ENCODE measurements at places on chromosomes 11 and 22.

DNA sequence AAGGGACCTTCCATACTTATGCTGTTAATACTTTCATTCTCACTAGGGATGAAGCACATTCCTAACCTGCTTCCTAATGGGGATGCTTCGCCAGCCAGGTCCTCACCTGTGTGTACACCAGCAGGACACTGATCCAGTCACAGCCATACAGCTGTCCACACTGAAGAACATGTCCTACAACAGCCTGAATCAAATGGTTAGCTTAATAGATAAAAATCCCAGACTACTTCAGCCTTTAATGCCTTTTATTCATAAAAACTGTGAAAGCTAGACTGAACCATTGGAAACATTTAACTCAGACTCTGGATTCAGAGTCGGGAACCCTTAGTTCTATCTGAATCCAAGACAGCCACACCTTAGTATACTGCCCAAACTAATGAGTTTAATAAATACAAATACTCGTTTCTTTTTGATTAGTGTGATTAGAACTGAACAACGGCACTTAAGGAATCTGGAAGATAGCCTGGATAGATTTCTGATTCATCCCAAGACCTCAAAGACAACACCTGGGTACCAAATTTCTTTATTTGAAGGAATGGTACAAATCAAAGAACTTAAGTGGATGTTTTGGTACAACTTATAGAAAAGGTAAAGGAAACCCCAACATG is 3.3 kb downstream of the FTH1 start:
- no peak for DNase-seq

DNA sequence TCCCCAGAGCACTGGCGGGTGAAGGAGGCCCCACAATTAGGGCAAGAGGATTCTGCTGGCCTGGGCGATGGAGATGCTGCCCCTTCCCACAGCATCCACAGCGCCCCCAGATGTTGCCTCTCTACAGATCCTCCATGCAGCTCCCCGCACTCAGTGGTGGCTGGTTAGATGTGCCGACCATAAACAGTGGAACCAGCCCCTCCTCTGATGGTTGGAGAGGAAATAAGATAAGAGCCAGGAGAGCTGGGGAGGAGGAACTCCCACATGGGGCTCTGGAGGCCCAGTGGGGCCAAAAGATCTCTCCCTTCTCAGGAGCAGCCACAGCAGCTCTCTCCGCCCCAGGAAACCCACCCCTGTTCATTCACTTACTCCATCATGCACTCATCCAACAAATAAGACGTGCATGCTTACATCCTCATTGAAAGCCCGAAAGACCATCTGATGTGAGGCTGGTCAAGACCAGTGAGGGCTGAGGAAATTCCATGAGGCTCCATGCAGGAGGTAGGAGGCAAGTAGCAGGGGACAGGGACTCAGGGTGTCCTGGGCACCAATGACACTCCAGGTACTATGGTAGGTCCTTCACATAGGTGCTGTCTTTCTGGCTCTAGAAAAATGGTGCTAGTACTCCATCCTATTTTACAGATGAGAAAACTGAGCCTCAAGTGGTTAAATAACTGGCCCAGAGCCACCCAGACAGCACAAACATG is 1.5 kb downstream of the PTGDR2 start:
- DNase-seq = no peak

DNA sequence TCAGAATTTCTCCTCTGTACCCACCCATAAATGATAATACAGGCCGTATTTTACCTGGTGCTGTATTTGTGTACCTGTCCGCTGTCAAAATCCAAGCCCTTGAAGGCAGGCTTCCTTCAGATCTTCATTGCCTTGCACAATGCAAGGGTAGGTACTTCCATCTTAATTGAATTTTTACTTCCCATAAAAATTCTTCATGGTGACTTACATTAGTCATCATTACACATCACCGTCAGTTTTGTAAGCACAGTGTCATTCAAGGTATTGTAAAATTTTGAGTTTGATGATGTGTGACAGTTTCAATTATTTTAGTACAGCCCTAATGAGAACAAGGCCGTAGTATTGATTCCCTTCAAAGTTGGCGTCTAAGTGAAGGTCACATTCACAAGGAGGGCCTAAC is 770 bp upstream of the TSG101 start:
- no peak for DNase-seq

DNA sequence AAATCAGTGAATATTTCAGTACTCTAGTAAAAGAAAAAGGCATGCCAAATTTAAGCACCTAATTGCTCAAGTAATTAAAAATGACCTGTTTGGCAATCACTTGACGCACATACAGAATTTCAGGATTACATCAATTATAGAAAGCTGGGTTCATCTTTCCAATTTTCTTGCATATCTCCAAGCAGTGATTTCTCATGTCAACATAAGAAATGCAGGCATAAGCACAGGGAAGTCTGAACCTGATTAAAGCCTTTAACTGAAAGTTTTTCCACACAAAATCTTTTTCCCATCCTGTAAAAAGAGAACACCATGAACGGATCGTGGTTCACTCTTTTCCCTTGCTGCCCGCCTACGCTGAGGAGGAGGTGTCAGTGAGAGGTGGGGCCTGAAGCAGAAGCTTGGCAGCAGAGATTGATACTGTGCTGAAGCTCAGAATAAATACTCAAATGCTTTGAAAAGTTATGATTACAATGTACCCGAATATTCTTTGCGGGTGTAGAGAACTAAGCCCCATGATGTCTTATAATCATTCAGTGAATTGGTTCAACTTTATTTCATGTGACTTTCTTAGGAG is 704.1 kb upstream of the CCDC90B start:
- no peak for DNase-seq

DNA sequence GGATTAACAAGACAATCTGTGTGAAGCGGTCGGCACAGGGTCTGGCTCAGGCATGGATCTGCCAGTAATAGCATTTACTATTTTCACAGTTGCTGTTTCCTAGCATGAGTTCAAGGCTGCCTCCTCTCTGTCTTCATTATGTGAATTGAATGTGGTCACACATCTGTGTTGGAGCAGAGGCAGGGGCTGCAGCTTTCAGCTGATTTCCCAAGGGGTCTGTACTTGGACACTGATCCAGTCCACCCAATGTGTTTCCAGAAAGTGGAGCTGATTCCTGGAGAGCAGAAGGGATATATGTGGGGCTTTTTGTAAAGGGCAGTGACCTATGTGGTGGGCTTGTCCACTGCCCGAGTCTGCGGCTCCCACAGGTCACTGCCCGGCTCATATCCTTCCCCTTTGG is 3.5 kb upstream of the CELSR1 start:
- no peak for DNase-seq

DNA sequence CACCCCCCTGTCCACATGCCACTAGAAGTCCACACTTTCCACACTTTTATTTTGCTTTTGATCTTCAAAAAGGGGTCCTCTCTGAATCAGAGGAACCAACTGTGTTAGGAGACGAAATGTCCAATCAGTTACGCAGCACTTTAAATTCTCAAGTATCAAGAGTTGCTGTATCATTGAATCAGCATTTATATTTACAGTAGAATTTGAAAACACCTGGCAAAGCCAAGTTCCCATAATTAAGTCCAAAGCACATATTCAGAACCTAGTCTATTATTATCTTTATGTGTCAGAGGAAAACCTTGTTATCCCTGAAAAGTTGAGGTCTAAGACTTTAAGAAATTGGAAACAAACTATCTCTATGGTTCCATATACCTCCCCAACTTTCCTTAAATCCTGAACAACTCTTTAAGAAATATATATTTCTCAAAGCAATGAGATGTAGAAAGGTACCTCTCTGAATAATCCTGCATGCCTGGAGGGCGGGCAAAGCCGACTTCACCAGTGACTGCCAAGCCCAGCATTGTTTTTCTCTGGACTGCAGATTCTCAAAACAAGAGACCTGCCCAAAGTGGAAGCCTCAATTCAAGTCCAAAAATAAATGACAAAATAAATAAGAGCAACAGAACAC is 75.9 kb upstream of the ARFGAP3 start:
- no peak for DNase-seq

GRCh38 chr11:128551611-128552335 is 35.6 kb downstream of the ETS1 start:
- no peak for DNase-seq

DNA sequence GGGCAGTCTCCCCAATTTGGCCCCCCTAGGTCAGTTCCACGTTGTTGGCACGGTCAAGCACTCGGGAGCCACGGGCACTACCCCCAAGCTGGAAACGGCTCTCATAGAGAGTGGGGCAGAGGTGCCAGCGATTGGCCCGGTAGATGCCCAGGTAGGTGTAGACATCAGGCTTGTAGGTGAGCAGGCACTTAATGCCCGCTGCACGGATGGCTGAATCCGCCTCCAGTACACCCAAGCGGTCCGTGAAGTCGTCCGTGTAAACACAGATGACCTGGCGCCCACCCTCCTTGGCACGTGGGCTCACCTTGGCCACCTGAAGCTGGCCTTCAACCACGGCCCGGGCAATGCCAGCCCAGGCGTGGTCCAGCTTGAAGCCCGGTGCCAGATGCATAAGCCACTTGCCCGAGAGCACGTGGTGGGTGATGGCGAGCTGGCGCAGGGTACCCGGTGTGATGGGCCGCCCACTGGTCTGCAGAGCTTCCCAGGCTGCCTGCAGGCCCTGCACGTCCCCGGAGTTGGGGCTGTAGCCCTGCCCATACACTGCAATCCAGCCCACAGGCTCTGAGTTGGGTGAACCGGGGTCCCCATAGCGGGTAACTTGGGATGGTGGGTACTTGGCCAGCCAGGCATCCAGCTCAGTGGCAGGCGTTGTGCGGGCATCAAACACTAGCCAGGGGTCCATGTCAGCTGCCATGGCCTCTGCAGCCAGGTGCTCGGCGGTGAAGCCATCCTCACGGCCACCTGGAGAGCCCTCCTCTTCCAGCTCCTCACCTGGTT is 1.2 kb downstream of the C11orf68 start:
- no peak for DNase-seq

DNA sequence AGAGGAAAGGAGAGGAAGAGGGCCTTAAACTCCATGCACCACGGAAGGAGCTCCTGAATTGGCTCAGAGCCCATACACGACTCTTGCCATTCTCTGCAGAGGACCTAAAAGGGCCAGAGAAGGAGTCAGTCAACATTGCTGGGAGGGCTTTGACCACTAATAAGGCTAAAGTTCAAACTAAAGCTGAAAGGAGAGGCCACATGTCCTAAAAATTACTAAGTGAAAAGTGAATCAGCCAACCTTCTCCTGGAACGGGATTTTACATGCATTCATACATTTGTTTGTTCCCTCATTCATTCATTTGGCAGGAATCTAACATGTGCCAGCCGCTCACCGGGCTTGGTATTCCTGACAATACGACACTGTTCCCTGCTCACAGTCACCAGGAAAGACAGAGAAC is 10.5 kb downstream of the CLMP start:
- no peak for DNase-seq

DNA sequence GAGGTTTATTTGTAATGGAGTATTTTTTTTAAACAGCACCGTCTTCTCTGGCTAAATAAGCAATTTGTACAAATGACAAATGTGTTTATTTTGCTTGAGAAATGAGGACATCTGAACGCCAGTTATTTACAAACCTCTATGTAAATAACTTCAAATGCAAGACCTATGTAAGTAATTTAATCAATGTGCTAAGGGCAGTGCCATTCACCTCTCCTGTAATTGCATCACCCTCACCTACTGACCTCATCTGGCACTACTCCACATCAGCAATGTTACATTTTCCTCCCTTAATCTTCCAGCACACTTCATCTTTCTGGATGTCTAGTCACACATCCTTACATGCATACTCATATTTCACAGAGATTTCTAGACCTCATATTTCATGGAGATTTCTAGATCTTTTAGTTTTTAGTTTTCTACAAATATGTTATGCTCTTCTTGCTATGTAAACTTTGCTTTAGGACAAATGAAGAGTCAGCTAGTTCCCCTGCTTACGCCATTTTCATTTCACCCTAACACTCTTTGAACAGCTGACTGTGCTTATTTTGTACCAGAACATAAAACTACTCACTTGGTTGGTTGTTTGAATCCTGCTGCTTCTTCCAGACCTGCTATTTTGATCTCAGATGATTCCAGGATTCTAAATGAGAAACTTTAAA is 238.6 kb downstream of the GRM5 start:
- DNase-seq = no peak

DNA sequence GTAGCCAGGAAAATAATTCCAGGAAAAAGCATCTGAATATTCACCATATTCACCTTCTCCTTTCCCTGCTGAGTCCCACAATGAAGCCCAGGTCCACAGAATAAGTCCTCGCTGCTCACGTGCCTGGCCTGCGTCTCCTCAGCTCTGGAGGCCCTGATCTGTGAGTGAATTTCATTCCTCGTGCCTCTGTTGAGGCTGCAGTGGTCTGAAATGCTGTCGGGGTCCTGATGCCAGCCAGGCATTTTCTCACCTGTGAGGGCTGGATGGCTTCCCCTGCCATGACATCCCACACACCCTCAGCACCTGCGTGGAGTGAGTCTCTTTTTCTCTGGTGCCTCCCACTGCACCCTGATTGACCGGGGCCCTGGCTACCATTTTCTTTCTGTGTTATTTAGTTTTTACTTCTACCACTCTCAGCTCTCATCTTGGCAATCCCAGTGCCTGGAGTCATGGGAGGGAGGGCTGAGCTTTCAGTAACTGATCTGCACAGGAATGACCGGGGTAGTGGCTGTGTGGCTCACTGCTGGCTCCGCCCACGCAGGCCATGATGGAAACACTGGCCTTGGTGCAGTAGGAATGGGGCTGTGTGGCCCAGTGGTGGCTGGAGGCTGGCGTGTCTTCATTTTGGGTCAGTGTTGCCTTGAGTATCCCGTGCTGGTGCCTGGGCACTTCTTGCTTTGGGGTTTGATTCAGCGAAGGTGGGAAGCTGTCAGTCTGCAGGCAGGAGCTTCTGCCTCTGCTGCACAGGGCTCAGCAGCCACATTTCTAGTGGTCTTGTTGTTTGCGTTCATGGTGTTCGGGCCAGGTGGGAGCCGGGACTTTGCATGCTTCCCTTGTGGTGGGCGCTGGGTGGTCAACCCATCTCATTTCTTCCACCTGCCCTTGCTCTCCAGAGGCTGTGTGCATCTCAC is 807.2 kb downstream of the TBC1D22A start:
- no peak for DNase-seq

DNA sequence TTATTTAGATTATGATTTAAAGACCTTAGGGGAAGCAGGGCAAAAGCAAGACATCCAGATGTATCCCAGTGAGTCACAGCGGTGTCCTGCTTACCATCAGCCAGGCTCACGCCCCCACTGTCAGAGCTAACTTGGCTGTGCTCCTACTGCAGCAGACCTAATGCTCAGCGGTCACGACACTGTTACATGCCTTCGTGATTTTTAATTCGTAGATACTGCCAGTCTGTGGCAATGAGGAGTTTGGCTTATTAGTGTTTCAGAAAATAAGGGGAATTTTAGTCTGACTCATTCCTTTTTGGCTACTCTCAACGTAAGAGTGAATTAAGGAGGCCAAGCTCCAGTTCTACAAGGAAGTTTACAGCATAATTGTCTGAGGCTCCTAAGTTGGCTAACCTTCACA is 22.7 kb downstream of the EFCAB6 start:
- DNase-seq = no peak
